ENCODE measurements at places on chromosomes 7 and 10. TPM values are rescaled to one million over a fixed set of nuclear protein-coding genes. Genes with fewer than 3 reads are reported as not detected.

DNA sequence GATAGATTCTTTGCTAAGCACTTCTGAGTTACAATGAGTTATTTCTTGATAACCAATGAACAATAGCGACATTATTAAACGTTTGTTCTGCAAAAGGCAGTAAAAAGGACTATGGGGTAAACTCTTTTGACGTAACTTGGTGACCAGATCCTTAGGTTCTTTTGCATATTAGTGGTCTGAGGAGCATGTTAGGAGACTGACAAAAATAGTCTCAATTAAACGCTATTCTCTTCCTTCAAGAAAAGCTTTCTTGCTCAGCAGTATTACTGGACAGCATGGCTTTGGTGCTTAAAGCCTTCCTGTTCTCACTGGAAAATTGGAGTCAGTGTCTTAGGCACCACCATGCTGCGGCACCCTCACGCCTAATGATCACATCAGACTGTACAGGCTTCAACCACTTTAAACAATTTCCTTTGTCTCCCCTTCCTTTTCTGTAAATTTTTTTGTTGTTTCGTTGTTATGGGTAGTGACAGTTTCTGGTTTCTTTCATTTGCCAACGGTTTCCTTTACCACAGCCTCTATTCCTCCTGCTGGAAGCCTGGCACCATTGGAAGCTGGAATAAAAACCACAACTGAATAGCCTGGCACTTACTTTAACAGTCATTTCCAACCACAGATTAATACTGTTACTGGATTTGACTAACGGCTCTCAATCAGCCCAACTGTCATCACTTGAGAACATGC is 49.2 kb upstream of the FAM133B start:
- DNase-seq: no peak

GRCh38 chr10:103545771-103546281 is 52.3 kb downstream of the NEURL1 start:
- no peak for DNase-seq

DNA sequence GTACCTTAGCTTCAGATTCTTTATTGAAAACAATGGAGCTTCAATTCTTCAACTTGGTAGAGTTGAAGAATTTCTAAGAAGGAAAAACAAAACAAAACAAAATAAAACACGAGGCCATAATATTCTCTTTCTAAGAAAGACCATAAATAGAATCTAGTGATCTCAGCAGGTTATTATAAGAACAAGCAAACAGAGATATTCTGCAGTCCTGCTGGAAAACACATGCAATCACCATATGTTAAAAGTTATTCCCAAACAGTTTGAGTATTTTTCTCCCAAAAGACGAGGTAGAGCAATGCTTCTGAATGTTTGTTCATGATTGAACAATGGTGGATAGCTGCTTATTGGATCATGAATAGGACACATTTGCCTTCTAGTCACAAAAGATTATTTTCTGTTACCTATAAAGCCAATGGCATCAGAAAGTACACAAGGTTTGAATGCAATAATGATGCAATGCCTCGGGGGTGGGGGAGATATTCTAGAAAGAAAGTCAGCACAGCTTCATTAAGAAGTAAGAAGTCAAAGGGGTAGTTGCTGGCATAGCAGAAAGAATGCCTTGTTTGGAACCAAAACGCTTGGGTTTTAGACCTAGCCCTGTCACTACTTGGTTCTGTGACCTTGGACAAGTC is 59.3 kb downstream of the CREB3L2 start:
- no peak for DNase-seq

Gene TAS2R41
- total RNA-seq: not detected

Gene ANKRD61
- 0.19 TPM for total RNA-seq

- no peak for DNase-seq
Measured at GRCh38 chr10:110851020-110851612, 20.6 kb upstream of the PDCD4 start.

DNA sequence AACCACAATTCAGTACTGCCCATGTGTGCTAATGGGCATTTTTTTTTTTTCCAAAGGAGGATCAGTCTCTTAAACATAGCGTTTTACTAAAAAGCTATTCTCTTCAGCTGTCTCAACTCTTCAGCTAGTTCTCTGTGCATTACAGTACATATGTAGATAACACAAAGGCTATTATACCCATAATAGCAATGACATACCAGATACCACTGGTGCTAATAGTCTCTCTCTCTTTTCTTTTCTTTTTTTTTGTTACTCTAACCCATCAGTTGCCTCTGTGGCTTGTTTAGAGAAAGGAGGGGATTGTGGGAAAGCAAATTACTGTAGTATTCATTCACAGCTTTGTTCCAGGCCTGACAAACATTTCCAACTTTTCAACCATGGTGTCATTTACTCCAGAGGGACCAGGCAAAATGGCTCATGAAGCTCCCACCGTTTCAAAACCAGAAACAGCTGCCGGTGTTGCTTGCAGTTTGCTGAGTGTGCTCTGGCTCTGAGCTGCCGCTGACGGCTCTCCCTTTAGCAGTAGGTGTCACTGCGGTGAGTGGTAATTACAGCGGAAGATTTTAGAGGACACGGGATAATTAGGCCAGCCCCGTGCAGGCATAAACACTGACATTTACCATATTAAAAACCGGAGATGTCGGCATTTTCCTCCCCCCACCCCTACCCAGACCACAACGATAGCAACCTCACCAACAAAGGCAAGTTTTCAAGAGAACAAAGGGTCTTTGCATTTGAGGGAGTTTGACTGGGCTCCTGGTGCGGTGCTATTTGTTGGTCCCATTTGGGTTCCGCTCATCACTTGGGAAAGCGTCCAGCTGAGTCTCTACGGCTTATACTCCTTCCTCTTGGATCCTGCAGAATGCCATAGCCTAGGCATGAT is 1005.5 kb downstream of the KCNMA1 start:
- peak; percentile 21 for DNase-seq

GRCh38 chr7:158500651-158501052 is 87.0 kb downstream of the PTPRN2 start:
- no peak for DNase-seq

Gene PCGF5
- 49.1 TPM for total RNA-seq

DNA sequence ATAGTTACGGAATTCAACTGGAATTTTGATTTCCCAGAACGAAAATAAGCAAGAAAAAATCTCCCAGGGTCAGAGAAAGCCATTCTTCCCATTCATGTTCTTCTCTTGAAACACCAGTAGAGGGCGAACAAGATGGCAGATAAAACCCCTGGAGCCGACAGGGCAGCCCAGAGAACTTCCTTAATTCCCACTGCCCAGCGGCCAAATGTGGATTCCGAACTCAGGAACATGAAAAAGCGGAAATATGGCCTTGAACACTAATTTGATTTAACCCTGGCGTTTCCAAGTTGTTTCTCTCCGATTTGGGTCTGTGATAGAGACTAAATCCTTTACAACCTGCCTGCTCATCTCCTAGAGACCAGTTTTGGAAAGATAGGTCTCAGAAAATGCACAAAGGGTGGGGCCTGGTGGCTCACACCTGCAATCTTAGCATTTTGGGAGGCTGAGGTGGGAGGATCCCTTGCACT is 100.7 kb upstream of the WAC start:
- DNase-seq: no peak

GRCh38 chr7:93448176-93448575 is 126.3 kb downstream of the CALCR start:
- no peak for DNase-seq

Data from kidney (tissue), 22 donors.